ENCODE measurements at places on chromosomes 5 and 9. TPM values are rescaled to one million over a fixed set of nuclear protein-coding genes. Genes with fewer than 3 reads are reported as not detected.

The PNPLA7 gene
- 7.1 TPM for total RNA-seq

The LECT2 gene
- not detected for total RNA-seq

DNA sequence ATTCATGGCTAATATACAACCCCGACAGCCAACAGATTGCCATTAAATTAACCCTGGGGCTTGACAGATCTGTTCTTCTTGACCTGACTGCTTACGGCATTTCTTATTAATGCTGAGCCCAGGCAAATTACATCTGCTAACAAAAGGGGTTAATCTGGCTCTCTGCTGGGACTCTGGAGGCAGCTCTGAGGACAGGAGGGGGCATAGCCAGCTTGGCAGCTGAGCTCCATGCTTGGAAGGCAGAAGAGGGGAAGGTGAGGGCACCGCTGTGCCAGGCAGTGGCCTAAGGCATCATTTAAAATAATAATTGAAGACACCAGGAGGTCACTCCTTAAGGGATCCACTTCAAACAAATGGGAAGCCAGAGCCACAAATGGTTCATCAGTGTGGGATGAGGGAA, 126.0 kb upstream of the GPR151 start:
- no peak for DNase-seq

GRCh38 chr5:137575211-137575610, 76.1 kb upstream of the SPOCK1 start:
- DNase-seq, result no peak

DNA sequence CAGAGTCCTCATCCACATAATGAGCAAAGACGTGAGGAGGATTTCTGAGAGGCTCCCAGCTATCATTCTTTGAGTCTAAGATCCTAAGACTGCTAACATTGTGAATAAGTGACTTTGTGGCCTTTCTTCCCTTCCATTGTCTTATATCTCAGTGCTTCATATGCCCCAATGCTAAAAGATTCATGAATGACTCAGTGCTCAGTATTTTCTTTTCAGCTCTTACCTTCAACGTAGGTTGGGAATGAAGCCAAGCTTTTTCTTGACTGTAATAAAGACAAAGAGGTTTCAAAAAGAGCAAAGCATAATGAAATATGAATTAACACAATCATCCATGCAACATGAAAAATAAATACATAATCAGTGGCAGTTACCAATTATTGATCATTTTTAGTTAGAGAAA, 146.4 kb downstream of the ENTREP1 start:
- DNase-seq, result no peak

DNA sequence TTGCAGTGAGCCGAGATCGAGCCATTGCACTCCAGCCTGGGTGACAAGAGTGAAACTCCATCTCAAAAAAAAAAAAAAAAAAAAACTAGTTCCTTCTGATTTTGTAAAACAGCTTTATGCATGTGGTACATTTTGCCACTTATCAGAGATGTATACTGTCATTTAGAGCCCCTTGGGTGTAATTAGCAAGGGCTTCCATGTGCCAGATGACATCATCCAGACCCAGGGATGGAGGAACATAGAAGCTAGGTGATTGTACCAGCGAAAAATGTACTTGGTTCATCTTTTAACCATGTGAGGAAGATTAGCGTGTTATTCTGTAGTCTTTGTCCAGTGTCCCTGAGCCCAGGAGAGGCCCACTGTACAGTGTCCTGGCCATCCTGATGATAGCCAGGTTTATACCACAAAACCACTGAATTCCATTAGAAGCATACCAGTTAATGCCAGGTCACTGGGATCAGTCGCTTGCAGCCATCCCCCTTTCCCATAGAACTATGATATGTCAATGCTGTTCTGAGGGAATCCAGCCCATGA, 239.3 kb upstream of the SGCD start:
- DNase-seq, result no peak
